ENCODE measurements at places on chromosomes 2 and 18. TPM values are rescaled to one million over a fixed set of nuclear protein-coding genes. Genes with fewer than 3 reads are reported as not detected.

Gene QPCT
- 0.54 TPM for total RNA-seq

Gene SPC25
- 21.4 TPM for total RNA-seq

Gene IL36G
- total RNA-seq: 0.29 TPM

Gene OTOS
- not detected for total RNA-seq

Gene LIMS4
- total RNA-seq: 0.59 TPM

Gene FOXD4L1
- 0.10 TPM for total RNA-seq

Gene RNU2-63P
- total RNA-seq: 16.7 TPM

Gene PRADC1
- total RNA-seq: 10.2 TPM

Gene HOXD13
- not detected for total RNA-seq

Gene UGT1A10
- not detected for total RNA-seq

Gene CNTNAP5
- not detected for total RNA-seq

Gene PIEZO2
- not detected for total RNA-seq

Gene RBKS
- 1.6 TPM for total RNA-seq

Gene RAX
- not detected for total RNA-seq

Gene LMAN1
- 144 TPM for total RNA-seq

Gene ZC3H15
- 70.8 TPM for total RNA-seq

Gene METTL21A
- total RNA-seq: 18.1 TPM

Gene STAT4
- total RNA-seq: 95.0 TPM

Gene MCEE
- 17.4 TPM for total RNA-seq

Gene MYCN
- not detected for total RNA-seq

Gene DAW1
- total RNA-seq: not detected

Measured in T-helper 1 cell treated with Interleukin-12 subunit alpha and Interleukin-12 subunit beta and Interleukin-4 antibody, amounts not matched to agents 30 ng/mL and 1 ng/mL, for 36 hours (primary cell).